ENCODE measurements at places on chromosomes 3 and 15. TPM values are rescaled to one million over a fixed set of nuclear protein-coding genes. Genes with fewer than 3 reads are reported as not detected.
A peak's percentile ranks its signal among the peaks of the same experiment; 100 is the strongest.

Gene DCBLD2
- total RNA-seq = 196 TPM

DNA sequence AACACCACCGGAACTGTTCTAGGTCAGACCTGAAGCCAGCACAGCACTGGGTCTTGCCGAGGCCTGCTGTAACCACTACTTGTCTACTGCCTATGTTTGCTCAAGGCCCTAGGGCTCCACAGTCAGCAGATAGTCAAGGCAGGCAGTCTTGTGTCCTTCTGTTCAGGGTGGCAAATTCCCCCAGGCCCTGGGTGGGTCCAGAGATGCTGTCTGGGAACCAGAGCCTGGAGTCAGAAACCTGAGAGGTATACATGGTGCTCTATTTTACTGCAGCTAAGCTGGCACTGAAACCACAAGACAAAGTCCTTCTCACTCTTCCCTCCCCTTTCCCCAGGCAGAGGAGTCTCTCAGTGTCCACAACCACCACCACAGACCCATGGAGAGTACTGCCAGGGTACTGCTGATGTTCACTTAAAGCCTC is 89.9 kb downstream of the BBX start:
- DNase-seq = no peak

DNA sequence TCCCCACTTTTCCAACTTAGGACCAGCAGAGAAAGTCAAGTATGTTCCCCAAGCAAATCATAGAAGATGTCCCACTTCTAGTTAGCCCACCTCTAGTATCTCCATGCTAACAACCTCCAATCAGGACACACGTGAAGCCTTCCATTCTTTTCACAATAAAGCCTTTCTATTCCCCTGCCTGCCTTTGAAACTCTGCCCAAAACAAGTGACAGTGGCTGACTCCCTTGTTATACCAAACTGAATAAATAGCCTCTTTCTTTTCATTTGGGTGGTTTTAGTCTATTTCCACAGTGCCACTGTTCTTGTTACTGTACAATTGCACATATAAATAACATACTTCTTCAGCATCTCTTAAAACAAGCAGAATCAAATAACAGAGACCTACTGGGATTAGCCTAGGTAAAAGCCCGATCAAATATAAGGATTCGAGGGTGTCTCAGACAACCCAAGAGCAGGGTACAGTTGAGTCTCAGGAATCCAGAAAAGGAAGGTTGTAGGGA is 118.0 kb upstream of the NPHP3 start:
- no peak for DNase-seq

- no peak for DNase-seq
Measured at GRCh38 chr3:50154476-50154839, 666 bp upstream of the SEMA3F start.

- peak; percentile 6 for DNase-seq
Measured at GRCh38 chr3:127135241-127136023, 57.5 kb upstream of the PRR23E start.

GRCh38 chr3:71563827-71564226 is 19.7 kb downstream of the FOXP1 start:
- no peak for DNase-seq

GRCh38 chr3:12948891-12949711 is 107.7 kb upstream of the RPL32 start:
- peak; percentile 48 for DNase-seq

DNA sequence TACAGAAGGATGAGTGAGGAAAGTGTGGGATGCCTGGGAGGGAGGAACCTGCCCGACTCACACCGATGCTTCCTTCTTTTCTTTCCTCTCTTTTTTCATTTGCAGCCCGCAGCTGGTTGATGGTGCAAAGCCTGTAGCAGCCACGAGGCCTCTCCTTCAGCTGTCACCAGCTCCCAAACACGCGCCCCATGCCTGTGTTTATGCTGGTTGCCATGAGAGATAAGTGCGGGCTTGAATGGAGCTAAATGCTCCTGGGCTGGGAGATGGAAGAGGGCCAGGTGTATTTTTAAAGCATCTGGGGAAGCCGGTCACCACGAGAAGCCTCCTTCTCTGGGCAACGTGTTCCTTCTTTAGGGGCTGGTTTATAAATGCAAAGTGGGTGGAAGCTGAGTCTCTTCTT is 9.3 kb downstream of the COLQ start:
- peak; percentile 27 for DNase-seq

Gene RPSA
- total RNA-seq = 1,415 TPM

DNA sequence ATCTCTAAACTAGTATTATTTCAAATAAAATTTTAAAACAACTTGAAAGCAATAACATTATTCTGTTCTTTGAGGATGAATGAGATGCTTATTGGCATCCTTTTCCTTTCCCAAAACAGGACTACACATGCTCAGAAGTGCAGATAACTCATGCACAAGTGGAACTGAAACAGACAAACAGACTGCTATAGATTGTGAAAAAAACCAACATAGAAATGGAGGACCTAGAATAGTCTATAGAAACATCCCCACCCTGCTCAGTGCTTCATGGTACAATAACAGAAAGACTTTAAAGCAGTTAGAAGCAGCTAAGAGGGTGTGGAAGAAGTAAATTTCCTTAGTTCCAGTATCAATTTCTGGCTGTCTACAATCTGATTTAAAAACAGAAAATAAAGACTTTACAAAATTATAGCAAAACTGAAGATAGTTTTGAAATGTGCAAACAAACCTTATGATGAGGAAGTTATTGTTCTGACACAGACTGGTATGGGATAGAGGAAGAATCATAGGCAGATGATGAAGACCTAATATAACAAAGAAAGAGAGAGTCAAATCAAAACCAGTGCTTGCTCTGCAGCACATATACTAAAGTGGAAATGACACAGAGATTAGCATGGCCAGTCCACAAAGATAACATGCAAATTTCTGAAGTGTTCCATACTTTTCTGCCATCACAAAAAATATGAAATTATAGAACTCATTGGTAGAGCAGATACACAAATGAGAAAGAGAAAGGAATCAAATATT is 1025.4 kb downstream of the SQOR start:
- DNase-seq = no peak

DNA sequence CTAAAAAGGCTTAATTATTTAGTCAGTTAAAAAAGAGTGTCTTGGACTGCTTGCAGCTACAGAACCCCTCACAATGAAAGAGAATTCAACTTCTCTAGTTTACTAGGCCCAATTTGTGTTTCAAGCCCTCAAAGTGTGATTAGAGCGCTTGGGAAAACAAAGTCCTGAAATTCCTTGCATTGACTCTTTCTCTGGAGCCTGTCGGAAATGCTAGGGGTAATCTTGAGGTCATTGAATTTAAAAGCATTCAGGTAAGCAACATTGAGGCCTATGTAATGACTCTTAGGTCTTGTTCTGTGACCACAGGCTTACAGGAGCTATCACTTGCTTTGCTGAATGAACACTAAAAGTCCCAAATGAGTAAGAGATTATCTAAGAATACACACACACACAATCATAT is 186.0 kb downstream of the NLGN1 start:
- no peak for DNase-seq

Gene SLC12A1
- total RNA-seq = not detected

- no peak for DNase-seq
Measured at GRCh38 chr3:184781801-184782200, 30.2 kb upstream of the VPS8 start.

Gene SLC12A8
- 2.2 TPM for total RNA-seq

Gene NTRK3
- under 0.01 TPM for total RNA-seq

DNA sequence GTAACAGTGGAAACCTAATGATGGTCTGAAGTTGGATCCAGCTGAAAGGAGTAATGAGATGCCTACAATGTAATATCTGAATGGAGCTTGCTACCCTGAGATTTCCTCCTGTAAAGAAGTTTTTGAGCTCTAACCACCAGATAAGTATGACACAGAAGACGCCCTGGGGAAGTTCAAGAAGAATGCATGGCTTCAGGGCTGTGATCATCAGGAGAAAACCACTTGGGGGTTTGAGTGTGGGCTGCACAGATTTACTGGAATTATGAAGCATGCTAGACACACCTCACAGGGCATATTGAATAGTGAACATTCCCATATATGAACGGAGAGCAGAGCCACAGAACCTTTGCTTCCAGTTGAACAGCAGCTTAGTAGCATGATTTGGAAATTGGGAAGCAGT is 10.6 kb upstream of the CCDC80 start:
- DNase-seq = peak; percentile 55

Gene NDUFB4
- total RNA-seq = 62.8 TPM

Gene C3orf20
- not detected for total RNA-seq

DNA sequence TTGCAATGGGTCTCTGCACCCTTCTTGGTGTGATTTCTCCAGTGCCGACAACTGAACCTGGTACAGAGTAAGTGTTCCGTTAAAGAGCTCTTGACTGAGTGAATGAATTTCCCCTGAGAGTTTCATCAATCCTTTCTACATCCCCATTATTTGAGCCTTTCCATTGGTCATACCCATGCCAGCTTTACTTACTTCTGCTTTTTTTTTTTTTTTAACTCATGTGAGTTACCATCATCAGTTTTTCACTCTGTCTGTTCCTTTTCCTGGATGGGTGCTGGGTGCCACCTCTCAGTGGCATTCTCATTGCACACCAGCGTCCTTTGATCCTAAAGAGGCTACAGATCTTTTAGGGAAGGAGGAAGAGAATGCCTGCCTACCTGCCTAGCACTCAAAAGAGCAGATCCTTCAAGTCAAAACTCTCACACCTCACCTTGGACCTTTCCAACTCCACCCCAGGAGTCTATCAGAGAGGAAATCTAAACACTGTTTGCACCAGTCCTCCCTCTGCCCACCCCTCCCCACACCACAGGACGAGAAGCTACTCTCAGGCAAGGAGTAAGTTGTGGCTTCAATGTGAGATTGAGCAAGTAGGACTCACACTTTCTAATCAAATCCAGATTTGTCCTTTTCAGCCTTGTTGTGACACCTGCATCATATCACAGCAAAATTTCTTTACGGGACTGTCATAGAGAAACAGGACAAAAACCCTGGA is 13.1 kb upstream of the USP3 start:
- no peak for DNase-seq

Gene SLCO2A1
- under 0.01 TPM for total RNA-seq

Gene LRRC3B
- not detected for total RNA-seq

DNA sequence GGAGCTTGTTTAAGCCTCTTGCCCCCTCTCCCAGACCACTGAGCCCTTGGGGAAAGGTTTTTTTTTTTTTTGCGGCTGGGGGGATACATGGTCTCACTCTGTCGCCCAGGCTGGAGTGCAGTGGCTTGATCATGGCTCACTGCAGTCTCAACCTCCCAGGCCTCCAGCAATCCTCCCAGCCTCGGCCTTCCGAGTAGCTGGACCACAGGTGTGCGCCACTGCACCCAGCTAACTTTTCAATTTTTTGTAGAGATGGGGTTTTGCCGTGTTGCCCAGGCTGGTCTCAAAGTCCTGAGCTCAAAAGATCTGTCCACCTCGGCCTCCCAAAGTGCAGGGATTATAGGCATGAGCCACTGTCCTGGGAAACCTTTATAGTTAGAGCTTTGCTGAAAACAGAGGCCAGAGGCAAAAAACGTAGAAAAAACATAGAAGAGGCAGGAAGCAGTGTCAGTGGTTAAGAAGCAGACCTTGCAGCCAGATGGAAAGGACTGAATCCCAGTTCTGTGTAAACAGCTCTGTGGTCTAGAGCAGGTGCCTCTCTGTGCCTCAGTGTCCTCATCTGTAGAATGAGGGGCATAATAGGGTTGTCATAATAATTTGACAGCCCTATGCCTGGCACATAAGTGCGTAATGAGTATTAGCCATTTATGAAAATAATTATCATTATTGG is 33.1 kb downstream of the CMTM7 start:
- no peak for DNase-seq

Gene TMEM266
- total RNA-seq = under 0.01 TPM

GRCh38 chr15:101052681-101053121 is 133.5 kb downstream of the LRRK1 start:
- no peak for DNase-seq

Gene GP5
- total RNA-seq = under 0.01 TPM

Gene RNU6-1
- not detected for total RNA-seq

GRCh38 chr15:88002706-88003105 is 253.8 kb downstream of the NTRK3 start:
- no peak for DNase-seq

GRCh38 chr3:81443457-81443782 is 318.0 kb downstream of the GBE1 start:
- no peak for DNase-seq

DNA sequence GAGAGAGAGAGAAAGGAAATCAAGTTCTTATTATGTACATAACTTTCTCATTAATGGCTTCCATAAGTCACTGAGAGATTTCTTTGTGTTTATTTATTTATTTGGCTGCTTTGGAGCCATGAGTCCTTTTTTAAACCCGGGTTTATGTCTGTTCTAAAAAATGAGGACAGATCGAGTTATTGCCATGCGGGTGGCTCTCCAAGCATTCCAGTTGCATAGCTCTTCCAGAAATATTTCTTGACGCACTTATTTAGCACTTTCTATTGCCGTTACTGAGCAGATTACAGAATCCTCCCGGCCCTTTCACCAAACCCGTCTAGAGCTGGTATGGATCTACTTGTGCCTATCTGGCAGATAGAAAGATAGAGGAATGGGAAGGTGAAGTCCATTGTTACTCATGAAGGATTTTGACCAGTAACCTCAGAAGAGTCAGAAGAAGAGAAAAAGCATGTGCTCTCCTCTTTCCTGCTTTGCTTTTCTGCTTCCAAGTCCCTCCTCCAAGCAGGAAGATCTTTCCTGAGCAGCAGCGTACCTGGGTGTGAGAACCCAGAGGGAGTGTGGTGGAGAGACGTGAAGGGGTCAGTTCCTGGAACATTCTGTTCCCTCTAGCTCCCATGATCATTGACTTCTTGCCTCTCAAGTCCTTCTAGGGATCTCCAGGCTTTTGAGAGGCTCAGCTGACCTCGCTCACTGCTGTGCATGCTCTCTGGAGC is 112.8 kb downstream of the LPP start:
- DNase-seq = peak; percentile 86

- no peak for DNase-seq
Measured at GRCh38 chr15:72858205-72858604, 74.6 kb upstream of the ADPGK start.

DNA sequence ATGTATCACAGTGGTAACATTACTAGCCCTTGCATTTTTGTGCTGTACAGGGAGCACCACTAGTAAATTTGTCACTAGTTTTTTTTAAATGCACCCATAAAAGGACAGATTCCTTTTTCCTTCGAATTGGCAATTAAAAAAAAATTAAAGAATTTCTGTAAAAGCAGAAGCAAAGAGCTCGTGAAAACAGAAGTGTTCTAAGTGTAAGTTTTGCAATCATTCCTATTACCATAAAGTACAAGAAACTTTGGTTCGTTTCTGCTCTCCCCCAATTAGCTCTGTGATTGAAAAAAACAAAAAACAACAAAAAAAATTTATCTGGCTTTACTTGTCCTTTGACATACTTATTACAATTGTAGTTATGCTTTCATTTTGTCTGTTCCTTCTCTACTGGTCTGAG is 5.3 kb downstream of the SERP1 start:
- no peak for DNase-seq

DNA sequence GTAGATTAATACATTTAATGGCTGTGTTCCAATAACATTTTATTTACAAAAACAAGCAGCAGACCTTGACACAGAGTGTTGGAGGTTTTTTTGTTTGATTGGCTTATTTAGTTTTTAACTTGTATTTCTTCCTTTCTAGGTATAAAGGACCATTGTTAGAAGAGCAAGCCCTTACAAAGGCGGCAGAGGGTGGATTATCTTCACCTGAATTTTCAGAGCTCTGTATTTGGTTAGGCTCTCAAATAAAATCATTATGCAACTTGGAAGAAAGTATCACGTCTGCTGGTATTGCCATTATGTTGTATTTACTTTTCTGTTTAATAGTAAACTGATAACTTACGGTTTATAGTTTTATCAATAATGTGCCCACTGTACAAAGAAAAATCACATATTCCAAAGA is 10.0 kb downstream of the FAM98B start:
- DNase-seq = no peak
